Activated T-helper 1 cell treated with anti-CD3 and anti-CD28 coated beads, Interleukin-2, amount 50 U/mL, for 16 hours (primary cell): ENCODE measurements at places on chromosomes 11 and 22.
A peak's percentile ranks its signal among the peaks of the same experiment; 100 is the strongest.

GRCh38 chr11:121466063-121466794 lies 13.5 kb upstream of the SORL1-AS1 start:
- DNase-seq: peak; percentile 19

- no peak for DNase-seq
These were observed 178.2 kb downstream of the LRRC4C start for GRCh38 chr11:41281131-41281742.

DNA sequence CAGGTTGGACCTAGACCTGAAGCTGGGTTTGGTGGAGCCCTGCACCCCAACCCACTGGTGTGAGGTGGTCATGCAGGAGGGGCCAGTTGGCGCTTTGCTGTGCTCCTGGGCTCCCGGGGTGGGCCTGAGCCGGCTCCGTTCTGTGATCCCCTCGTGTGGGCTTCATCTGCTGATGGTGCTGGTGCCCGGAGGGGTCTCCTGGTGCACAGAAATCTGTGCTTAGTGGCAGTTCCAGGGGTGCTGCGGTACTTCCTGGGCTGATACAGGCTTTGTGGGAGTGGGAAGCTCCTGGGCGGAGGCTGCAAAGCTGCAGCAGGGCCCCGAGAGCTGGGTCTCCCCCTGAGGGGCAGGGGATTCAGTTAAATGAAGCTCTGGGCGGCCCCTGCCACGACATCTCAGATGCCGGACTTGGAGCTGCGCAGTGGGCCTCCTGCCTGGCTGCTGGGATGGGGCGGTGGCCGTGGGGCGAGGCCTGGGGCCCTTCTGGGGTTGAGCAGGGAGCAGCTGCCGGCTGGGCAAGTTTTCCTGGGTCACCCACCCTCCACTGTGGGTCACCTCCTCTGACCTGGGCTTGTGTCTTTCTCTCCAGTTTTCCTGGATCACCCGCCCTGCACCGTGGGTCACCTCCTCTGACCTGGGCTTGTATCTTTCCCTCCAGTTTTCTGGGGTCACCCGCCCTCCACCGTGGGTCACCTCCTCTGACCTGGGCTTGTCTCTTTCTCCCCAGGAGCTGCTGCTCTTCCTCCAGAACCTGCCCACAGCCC lies 410.5 kb downstream of the TBC1D22A start:
- no peak for DNase-seq

- no peak for DNase-seq
These were observed 13.1 kb upstream of the TCF20 start for GRCh38 chr22:42283278-42284201.

DNA sequence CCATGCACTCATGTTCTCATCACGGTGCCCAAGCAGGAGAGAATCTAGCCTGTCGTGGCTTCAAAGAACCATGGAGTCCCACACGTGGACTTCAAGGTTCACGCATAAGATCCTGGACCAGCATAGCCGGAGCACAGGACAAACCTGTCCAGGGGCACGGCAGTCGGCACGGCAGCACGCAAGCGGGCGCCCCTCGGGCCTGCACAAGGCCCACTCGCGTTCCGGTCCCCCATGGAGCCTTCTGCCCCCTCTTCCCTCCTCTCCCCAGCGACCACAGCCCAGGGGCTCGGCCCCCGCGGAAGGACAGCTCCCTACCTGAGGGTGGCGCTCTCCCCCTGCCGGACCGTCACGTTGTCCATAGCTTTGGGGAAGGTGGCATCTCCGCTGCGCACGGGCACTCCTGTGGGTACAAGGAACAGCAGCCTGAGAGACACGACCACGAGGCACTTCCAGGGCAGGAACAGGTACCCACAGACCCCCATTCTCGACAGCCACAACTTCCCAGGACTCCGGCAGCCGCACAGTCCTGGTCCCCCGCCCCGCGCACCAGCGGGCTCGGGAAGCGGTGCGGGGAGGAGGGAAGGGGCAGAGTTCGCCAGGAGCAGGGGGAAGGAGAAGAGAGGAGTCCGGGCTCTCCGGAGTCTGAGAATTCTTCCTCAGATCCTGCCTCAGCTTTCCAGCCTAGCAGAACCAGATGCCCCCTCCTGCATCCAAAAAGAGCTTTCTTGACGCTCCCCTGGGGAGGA lies 589.5 kb downstream of the OPCML start:
- DNase-seq: no peak

- no peak for DNase-seq
These were observed 27.9 kb downstream of the INCENP start for GRCh38 chr11:62151737-62152102.

DNA sequence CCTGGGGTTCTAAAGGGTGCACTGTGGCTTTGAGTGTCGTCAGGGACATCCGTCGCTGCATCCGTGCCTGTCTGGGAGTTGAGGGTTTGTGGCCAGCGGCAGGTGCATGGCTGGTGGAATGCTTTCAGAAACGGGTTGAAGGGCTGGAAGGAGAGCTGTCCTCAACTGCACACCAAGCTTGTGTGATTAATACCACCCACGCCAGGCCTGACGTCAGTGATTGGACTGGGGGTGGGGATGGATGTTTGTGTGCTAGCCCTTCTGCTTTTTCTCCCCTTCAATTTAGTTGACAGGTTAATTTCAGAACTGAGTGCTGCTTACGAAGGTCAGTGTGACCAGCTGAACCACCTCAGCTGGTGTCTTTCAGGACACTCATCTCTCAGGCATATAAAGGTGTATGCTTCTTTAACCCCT lies 3.2 kb upstream of the GAB2 start:
- no peak for DNase-seq

DNA sequence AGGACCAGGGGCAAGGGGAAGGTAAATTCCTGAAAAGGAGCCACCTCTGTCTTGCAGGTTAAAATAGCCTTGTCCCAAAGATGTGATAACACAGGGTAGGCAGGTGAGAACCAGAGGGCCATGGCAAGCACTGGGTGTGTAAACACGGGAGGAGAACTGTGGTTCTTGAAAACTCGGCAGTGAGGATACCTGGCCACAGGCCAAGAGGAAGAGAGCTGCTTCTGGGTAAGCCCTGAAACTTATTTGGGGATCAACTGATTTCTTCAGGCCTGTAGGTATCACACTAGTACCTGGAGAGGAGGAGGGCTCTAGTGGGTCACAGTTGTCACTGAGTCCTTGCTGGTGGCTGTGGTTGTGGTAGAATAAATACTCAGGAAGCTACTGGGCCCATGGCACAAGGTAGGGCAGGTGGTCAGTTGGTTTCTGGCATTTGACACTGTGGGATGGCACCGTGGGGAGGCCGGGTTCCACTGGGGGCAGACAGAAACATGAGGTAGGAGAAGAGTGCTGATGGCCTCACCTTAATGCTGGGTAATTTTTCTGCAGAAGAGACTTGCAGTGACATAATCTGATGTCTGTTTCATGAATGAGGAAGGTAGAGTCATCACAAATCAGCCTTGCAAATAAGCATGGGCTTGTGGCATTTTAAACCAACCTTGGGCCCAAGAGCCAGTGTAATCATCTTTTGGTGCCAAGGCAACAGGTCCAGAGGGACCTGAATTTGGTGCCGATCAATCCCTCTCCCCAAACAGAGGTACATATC lies 22.0 kb downstream of the AMPD3 start:
- no peak for DNase-seq

DNA sequence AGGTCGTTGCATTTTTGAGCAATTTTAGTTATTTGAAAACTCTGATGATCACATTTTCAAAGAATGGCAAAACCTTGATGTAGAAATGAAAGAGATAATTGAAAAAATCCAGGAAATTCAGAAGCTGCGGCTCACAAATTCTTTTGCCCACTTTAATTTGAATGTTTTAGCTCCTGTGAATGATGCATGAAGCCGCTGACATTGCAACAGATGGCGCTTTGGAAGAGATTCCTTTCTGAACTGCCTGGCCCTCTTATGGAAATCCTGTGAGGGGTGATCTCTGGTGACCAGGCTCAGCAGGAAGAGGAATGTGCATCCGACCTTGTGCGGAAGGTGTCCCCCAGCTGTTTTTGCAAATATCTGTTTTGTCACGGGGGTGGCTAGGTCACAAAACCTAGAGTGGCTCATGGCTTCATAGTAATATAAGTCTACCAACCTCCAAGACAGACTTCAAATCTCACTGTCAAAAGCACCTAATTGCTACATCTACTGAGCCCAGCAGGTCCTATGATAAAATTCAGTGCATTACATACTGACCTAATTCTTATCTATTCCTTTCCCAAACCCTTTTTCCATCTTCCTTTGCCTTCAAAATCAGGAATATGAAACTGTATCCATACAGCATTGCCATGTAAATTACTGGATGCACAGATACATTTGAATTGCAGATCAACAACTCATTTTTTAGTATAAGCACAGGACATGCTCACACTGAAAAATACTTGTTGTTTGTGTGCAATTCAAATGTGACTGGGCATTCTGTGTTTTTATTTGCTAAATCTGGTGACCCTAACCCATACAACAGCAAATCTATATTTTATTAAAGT lies 412.7 kb downstream of the ETS1 start:
- no peak for DNase-seq

DNA sequence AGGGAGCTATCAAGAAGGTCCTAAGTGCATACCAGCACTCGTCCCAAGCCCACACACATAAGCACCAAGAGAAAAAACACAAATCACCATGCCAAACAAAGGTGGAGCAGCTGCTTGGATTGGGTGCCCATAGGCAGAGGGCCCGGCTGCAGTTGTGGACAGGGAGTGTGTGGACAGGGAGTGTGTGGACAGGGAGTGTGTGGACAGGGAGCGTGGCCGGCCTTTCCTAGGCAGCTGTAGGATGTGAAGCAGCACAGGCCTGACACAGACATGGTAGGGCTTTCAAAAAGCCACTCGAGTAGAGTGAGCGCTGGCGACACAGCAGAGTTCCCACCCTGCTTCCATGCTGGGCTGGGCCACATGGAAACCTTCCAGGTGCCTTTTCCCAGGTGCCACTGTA lies 3.5 kb downstream of the RTL6 start:
- no peak for DNase-seq

DNA sequence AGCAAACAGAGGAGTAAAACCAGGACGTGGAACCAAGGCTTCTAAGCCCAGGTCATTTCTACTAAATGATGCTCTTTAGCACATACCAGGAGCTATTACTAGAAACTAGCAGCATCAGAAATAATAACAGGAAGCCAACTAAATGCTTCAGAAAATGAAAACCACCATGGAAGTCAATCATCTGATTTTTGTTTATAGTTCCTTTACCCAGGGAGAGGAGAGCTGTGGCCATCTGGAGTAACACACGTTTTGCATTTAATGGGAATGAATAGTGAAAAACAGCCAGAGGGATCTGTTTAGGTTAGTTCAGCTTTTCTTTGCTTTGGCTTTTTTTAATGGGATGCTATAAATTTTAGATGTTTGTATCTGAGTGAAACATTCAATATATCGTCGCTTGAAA lies 250.7 kb upstream of the ARHGAP20 start:
- DNase-seq: no peak

DNA sequence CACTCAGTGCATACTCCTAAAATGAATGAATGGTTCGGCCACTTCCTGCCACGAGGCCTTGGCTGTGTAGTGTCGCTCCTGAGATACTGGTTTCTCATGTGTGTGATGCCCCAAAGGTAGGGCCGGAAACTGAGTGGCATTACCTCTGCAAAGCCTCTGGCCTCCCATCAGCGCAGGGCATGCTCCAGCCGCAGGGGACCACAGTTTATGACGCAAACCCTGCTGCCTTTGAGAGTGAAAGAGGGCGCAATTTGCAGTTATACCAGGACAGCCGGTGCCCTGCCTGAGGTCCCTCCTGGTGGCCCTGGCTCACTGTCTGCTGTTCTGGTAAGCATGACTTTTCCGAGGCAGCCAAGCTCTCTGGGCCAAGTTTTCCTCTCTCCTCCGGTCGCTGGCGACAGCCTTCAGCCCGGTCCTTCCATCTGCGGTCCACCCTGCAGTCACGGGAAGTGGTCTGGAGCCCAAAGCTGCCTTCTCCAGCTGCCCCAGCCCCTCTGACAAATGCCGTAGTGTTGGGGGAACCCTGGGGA lies 2.4 kb upstream of the FGF3 start:
- DNase-seq: no peak

DNA sequence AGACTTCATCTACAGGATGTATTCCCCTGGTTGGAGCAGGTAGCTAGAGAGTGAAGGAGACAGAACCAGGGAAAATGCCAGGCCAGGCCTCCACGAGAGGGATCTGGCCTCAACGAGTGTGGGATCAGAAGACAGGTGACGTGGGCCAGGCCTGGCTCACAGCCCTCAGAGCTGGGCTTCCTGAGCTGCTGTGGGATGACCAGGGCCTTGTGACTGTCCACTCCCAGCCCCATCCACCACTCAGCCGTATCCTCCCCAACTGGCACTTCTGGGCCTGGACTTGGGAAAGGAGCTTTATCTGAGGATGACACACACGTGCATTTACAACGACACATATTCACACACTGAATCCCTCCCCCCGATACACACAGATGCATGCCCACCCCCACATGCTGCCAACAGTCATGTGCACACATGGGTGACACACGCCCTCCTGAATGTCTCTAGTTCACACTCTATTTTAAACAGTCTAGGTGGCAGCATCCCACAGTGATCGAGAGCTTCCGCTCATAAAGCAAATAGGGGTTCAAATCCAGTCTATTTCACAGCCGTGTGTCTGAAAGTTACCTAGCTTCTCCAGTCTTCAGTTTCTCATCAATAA lies 93.1 kb downstream of the TP53I11 start:
- no peak for DNase-seq

DNA sequence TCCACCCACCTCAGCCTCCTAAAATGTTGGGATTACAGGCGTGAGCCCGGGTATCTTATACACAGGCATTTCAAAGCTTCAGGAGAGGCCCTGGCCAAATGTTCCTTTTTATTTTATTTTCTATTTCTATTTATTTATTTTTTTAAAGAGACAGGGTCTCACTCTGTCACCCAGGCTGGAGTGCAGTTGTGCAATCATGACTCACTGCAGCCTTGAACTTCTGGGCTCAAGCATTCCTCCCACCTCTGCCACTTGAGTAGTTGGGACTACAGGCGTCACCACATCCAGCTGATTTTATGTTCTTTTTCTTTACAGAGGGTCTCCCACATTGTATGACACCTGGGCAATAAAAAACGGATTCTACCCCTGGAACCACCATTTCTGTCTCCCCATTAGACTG lies 71.2 kb downstream of the FBXO7 start:
- DNase-seq: no peak

DNA sequence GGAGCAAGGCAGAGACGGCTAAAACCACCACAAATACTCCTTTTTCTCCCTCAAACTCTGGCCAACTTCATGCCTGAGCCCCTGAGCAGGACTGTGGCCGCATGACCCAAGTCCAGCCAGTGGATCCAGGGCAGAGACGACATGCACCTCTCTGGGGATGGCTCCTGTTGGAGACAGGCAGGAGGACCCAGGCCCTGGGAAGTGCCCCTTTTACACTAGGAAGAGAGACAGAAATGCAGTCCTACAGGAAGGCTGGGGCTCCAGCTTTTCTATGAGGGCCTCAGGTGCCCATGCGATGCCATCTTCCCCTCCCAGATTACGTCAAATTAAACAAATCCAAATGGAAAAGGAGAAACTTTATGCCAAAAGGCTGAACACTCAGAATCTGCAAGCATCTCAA lies 498.0 kb downstream of the BRD1 start:
- no peak for DNase-seq

GRCh38 chr11:68870470-68870869 lies 28.8 kb upstream of the CPT1A start:
- no peak for DNase-seq

- DNase-seq: no peak
These were observed 109.1 kb downstream of the CACNA1I start for GRCh38 chr22:39679652-39680051.

GRCh38 chr11:1837171-1838076 lies 1.4 kb upstream of the TNNI2 start:
- DNase-seq: peak; percentile 61

GRCh38 chr11:64334764-64335735 lies 5.0 kb upstream of the CCDC88B start:
- no peak for DNase-seq

- no peak for DNase-seq
These were observed 405.8 kb downstream of the NTM start for GRCh38 chr11:131776211-131776610.
